ENCODE measurements at places on chromosomes 1 and 21. TPM values are rescaled to one million over a fixed set of nuclear protein-coding genes. Genes with fewer than 3 reads are reported as not detected.

Gene NCMAP
- 0.05 TPM for polyA plus RNA-seq

Gene DNASE2B
- not detected for polyA plus RNA-seq

GRCh38 chr1:202207292-202207691, 13.7 kb downstream of the LGR6 start:
- H3K27me3 ChIP-seq = no peaks in the 10 kb centered on the region
- H3K36me3 ChIP-seq = no peaks in the 10 kb centered on the region
- H3K27ac ChIP-seq = no peak overlapping the region
- H3K4me1 ChIP-seq = peaks cover 4% of the 10 kb centered on the region
- H3K4me3 ChIP-seq = no peak overlapping the region
- DNase-seq = no peak

GRCh38 chr1:80594013-80594412, 1206.7 kb upstream of the ADGRL2 start:
- H3K27me3 ChIP-seq = no peaks in the 10 kb centered on the region
- H3K27ac ChIP-seq = no peak overlapping the region
- no peaks in the 10 kb centered on the region for H3K36me3 ChIP-seq
- no peak for DNase-seq

GRCh38 chr1:192805832-192806323, 3.0 kb upstream of the RGS2 start:
- H3K36me3 ChIP-seq = peaks cover 4% of the 10 kb centered on the region
- H3K4me3 ChIP-seq = no peak overlapping the region
- no peak overlapping the region for H3K27ac ChIP-seq
- H3K4me1 ChIP-seq = peaks cover 27% of the 10 kb centered on the region

- H3K36me3 ChIP-seq = no peaks in the 10 kb centered on the region
- no peak overlapping the region for H3K4me3 ChIP-seq
- DNase-seq = no peak
- H3K4me1 ChIP-seq = peaks cover 8% of the 10 kb centered on the region
Observed at GRCh38 chr21:45256021-45256911, 31.4 kb downstream of the POFUT2 start.
